ENCODE measurements at places on chromosomes 6 and 20.

DNA sequence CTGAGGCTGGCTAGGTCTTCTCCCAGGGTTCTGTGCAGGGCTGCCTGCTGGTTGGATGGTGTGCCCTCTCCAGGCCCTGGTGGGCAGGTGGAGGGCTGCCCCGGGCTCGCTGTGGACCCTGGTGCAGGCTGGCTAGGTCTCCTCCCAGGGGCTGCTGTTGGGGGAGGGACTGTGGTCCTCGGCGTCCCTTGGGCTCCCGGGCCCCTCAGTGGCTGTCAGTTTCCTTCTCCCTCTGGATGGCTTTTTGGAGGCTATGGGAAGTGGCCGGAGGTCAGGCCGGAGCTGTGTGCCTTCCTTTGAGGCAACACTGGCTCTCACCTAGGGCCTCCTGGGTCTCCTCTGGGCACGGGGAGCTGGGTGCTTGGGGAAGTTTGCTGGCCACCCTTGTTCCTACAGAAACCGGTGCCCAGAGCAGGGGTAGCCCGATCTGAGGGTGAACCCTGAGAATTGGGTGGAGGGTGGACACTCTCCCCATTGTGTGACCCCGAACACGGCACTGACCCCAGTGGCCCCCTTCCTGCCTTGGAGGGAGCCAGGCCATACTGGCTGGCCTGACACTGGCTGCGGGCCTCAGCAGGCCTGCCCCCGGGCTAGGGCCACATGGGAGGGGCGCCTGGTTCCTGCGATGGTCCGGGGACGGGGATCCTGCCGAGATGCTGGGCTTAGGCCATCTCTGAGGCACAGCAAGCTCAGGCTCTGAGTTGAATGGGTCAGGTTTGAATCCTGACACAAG lies 3.8 kb upstream of the CABLES2 start:
- DNase-seq, result no peak

- no peak for DNase-seq
Measured at GRCh38 chr6:26198722-26199056, 111.5 kb downstream of the HFE start.

DNA sequence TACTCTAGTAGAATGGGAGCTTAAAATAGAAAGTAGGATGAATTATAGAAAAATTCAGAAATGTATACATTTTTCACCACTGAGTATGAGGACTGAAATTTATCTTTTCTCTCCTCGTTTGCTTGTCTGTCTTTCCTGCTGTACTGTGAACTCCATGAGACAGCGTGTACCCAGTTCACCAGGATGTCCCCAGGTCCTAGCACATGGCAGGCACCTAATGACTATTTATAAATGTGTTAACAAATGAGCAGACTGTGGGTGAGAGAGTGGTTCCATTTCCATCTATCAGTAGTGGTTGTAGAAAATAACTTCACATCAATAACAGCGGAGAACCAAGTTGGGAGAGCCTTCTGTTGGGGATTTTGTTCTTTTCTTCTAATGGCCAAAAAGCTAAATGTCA lies 106.3 kb downstream of the NUS1 start:
- no peak for DNase-seq

GRCh38 chr6:168450917-168451316 lies 9.9 kb downstream of the SMOC2 start:
- no peak for DNase-seq

GRCh38 chr6:165910184-165910966 lies 247.3 kb upstream of the PDE10A start:
- no peak for DNase-seq

- DNase-seq, result no peak
Measured at GRCh38 chr20:2149507-2149906, 47.9 kb downstream of the STK35 start.

DNA sequence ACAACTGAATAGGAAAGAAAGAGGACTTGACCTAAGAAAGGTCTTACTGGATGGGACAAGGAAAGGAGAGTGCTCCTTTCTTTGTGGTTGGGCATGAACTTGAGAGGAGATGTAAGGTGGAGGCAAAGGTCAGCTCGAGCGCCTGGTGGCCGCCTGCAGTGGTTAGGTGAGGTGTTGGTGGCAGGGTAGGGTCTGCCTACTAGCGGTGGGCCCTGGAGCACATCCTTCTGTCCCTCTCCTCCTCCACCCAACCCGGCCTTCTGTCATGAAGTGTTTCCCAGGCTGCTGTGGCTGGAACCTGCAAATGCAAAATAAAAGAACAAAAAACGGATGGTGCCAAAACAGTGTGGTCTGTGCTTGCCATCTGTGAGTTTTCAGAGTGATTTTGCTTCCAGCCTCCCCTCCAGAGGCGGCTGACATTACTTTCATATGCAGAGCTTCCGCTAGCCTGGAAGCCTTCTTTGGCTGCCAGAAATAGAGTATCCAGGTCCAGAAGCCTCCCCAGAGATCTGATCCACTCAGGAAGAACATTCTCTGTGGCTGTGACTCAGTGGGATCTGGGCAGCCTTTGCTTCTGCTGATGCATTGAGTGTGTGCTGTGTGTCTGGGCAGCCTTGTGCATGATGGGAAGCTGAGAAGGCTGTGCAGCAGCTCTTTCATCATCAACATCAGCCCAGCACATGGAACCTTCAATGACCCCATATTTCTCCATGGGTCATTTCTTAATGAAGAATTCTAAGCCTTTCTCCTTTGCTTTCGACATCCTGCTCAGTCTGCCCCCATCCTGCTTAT lies 79.8 kb upstream of the FAM184A start:
- DNase-seq, result no peak

- DNase-seq, result no peak
Measured at GRCh38 chr6:117928833-117929232, 21.8 kb downstream of the SLC35F1 start.

GRCh38 chr6:121912905-121913304 lies 477.5 kb downstream of the GJA1 start:
- DNase-seq, result no peak

GRCh38 chr6:37585937-37586336 lies 86.2 kb upstream of the CCDC167 start:
- DNase-seq, result no peak

- no peak for DNase-seq
Measured at GRCh38 chr6:150485161-150485958, 114.3 kb upstream of the PLEKHG1 start.

All from naive thymus-derived CD8-positive, alpha-beta T cell (primary cell).